ENCODE measurements at places on chromosomes 7 and 10.

DNA sequence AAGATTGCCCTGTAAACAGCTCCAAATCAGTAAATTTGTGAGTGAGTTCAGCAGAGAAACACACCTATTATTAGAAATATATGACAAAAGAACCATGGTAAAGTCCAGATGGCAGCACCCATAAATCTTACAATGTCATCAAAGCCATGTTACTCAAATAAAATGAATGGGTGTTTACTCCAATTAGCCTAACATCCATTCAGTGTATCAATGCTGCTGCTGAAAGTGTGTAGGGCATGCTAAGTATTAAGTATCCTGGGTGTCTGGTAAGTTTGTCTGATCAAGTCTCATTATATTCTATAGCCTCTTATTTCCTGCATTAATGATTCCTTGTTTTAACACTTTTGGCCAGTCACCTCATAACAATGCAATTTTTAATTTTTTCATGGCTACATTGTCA lies 185.5 kb upstream of the STEAP4 start:
- DNase-seq = no peak

GRCh38 chr10:106387063-106387462 lies 777.4 kb downstream of the SORCS1 start:
- no peak for DNase-seq

DNA sequence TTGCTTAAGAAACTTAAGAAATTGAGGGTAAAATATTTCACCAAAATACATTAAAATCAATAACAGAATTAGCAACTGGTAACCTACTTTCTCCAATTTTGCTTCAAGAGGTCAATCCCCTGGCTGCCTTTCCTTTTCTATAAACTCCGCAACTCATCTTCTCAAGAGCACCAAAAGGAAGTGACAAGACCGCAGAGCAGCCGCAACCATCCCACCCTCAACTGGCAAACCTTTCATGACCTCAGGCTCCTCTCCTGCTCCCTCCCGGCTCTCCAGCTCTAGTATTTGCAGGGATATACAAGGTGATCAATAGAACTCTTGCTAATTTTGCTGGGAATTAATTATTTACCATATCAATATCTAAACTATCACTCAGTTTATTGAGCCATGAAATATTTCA lies 88.9 kb downstream of the ATE1 start:
- DNase-seq = no peak

- DNase-seq = no peak
These were observed 37.0 kb downstream of the PFKP start for GRCh38 chr10:3104251-3104918.

DNA sequence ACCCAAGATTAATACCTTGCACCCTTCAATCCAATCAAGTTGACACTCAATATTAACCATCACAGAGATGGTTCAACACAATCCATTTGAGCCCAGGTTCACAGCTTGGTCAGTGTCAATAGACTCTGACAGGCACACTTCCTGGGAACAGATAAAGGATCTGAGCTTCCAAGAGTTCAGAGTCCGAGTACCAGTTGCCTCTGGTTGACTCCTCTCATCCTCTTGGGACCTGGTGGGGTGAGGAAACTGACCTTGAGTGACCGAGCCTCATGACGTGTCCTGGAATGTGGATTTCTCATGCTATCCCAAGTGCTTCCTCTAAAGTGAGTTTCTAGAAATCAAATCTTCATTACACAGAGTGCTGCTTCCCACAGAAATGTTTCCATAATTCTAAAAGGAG lies 162.0 kb downstream of the CYP26A1 start:
- DNase-seq = no peak

- DNase-seq = no peak
These were observed 495.0 kb upstream of the MGMT start for GRCh38 chr10:128972036-128972405.

- no peak for DNase-seq
These were observed 331.9 kb upstream of the LRRN3 start for GRCh38 chr7:110759069-110759468.

DNA sequence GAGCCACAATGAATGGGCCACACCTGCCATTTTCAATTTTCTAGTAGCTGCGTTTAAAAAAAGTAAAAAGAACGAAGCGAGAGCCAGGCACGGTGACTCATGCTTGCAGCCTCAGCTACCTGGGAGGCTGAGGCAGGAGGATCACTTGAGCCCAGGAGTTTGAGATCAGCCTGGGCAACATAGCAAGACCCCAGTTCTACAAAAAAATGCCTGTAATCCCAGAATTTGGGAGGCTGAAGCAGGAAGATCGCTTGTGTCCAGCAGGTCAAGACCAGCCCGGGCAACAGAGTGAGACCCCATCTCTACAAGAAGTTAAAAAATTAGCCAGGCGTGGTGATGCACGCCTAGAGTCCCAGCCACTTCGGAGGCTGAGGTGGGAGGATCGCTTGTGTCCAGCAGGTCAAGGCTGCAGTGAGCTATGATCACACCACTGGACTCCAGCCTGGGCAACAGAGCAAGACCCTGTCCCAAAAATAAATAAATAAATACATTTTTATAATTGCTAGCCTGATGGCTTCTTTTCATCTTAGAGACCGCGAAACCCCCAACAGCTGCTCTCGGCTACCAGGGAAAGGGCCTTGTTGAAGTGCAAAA lies 32.1 kb downstream of the MICALL2 start:
- no peak for DNase-seq

DNA sequence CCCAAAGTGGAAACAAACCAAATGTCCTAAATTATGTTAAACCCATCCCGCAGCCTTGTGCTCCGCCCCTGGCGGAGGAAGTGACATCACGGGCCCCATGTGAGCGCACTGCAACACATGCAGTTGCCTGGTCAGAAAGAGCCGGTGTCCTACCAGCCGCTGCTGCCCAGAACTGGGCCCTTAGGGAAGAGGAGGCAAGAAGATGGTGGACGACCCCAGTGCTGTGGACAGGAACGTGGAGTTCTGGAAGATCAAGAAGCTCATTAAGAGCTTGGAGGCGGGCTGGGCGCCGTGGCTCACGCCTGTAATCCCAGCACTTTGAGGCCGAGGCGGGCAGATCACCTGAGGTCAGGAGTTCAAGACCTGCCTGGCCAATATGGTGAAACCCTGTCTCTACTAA lies 18.0 kb downstream of the RHEB start:
- DNase-seq = no peak

GRCh38 chr7:128385988-128386925 lies 23.5 kb downstream of the IMPDH1 start:
- no peak for DNase-seq

DNA sequence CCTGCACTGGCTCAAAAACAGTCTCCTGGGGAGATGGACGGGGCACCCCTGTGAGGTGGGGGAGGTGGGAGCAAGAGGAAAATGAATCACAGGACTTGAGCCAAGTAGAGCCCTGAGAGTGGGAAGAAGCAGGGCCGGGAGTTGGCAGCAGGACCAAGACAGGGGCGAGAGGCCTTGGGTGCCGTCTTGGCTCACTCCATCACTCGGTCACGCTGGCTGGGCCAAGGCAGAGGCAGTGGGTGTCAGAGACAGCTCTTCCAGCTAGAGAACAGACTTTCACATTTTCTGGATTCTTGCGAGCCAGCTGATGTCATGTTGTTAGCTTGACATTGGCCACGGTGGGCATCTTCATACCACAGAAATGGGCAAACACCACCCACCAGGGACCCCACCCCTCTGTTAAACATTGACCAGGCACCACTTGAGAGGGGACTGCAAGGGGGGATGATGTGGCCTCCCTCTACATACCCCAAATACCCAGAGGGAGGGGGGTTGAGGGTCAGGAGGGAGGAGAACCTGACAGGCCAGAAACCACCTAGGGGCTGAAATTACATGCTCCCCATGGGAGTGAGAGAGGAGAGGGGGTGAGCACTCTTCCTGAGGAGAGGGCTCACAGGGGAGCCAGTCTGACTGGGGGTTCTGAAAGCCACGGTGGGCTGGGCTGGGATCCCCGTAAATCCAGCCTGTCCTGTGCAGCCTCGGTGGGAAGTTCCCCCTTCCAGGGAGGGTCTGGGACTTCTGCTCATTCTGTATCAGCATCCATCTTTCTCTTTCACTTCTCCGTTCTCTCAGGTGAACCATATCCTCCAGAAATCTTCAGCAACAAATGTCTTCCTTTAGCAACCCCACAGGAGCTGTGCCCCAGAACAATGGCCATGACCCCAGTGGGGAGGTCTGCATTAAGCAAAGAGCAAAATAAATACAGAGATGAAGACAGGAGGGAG lies 19.6 kb downstream of the CAMK2B start:
- no peak for DNase-seq

DNA sequence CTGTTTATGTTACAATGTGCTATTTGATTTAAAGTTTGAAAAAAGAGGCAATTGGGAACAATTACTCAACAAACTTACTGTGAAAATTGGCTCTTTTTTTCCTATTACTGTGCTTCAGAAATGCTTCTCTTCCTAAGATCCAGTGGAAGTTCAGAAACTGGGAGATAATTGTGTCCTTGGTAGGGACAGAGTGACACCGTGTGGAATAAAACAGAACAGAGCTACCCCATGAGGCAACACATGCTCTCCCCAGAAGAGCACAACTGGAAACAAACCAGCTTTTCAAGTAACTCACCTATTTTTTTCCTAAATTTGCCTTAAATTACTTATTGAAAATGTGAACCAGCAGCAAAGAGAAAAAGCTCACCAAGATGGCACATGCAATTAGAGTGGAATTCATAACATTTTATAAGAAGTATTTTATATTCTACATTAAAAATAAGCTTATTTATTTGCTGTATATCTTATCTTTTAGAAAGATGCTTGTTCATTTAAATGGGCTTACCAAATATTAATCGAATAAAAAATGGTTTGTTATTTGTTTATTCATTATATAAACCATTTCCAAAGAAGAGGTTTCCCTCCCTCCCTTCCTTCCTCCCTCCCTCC lies 346.1 kb upstream of the ANKRD30A start:
- no peak for DNase-seq

GRCh38 chr7:94289071-94289470 lies 105.6 kb upstream of the COL1A2 start:
- DNase-seq = no peak

DNA sequence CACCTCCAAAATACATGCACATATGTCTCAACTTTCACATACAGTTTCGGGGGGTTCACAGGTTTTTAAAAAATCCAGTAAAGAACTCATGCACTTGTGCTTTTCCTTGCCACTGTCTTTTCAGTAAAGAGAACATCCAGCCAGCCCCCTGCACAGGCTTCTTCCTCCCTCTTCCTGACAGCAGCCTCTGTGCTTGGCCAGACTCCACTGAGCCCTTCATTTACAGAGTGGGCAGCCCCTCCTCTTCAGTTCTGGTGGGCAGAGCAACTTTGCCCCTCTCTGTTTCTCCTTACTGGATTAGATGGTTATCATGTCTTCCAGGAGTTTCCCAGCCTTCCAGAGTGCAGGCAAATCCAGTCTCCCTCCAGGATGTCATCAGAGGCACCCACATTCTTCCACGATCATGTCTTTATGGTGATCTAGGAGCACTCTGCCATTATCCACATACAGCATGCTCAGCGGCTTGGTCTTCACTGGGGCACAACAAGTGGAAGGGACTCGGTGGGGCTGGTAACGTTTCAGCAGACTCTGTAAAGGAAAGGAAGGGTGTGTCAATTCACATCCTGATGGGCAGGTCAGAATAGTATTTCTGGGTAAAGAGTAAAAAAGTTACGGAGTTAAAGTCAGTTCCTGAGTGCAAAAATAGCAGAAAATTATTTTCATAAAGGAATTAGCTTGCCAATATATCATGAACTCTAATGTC lies 8.8 kb downstream of the NODAL start:
- no peak for DNase-seq

DNA sequence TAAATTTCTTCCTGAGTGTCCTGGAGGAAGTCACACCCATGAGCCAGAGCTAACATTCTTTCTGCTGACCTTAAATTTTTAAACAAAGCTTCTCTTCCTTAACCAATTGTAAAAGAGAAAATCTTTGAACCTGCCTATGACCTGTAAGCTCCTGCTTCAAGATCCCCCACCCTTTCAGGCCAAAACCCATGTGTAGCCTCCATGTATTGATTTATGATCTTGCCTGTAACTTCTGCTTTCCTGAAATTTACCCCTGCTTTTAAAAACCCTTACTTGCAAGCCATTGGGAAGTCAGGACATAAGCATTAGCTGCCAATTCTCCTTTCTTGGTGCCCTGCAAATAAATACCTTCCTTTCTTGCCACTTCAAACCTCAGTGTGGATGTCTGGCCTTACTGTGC lies 68.5 kb upstream of the HECTD2 start:
- DNase-seq = no peak

DNA sequence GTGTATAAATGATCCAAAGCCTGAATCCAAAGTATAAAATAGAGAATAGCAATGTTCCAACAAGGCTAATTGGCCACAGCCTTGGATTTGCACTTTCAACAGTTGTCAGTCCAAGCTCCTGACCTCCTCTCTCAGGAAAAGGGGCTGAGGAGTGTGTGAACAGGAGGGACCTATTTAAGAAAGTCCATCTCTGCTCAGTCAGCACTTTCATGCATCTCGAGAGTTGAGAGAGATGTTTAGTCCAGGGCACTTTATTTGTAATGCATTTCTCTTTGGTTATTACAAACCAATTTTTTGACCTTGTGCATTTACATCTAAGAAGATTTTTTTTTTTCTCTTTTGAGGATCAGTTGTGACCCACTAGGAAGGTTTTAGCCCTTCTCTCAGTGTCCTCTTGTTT lies 244.2 kb downstream of the CREB5 start:
- no peak for DNase-seq

GRCh38 chr10:124092250-124092859 lies 1.0 kb downstream of the CHST15 start:
- no peak for DNase-seq

- no peak for DNase-seq
These were observed 415.8 kb upstream of the MKI67 start for GRCh38 chr10:128541926-128542475.

GRCh38 chr7:22827563-22827962 lies 4.9 kb upstream of the TOMM7 start:
- DNase-seq = no peak

DNA sequence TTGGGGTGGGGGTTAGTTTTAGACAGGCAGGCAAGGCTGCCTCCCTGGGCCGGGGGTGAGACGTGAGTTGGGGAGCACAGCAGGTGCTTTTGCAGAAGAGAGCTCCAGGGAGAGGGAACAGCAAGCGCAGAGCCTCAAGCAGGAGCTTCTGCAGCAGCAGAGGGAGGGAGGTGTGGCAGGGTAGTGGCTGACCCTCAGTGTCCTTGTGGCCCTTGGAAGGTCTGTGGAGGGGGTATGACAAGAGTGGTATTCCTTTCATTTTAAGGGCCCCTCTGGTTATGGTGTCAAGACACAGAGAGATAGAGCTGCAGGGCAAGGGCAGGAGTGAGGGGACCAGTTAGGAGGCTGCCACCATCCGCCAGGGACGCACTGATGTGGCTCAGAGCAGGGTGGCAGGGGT lies 138.9 kb downstream of the EBF3 start:
- no peak for DNase-seq

DNA sequence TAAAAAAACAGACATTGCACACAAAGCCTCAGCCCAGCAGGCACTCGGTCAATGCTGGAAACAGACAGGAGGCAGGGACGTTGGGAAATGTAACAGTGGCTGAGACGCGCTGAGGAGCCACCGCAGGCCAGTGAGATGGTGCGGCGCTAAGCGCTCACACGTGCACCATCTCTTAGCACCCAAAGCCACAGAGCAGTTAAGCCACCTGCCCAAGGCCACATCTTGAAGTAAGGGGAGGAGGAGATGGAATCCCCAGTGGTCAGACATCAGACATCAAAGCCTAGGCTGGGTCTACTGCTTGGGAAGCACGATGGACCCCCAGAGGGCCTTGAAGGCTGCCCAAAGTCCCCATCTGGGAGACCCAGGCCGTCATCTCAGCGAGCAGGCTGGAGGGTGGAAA lies 15.6 kb downstream of the LAT2 start:
- no peak for DNase-seq

Data from stimulated activated CD4-positive, alpha-beta T cell treated with anti-CD3 and anti-CD28 coated beads, TNF-alpha, amount 100 ng/mL, for 24 hours (primary cell).